WTC11 (cell line): ENCODE measurements at places on chromosomes 4 and X. TPM values are rescaled to one million over a fixed set of nuclear protein-coding genes. Genes with fewer than 3 reads are reported as not detected.

DNA sequence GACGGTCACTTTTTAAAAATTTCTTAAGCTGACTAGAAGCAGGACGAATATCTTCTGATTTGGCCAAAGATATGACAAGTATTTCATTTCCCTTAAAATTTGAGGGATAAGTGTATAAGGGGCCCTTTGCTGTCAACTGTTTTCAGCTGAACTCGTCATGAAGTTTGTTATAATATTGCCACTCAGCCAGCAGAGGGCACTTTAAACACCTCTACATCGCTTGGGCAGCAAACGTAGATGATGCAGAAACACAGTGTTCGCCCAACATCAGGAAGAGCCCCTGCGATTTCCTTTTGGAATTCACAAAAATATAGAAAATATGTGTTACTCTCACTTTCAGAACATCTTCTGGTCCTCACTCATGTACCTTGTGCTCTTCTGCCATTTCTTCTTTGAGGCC lies 435.7 kb upstream of the FMR1 start:
- H3K27ac ChIP-seq: no peak overlapping the region

GRCh38 chr4:182644683-182645050 lies 272.5 kb downstream of the DCTD start:
- no peak for DNase-seq
- no peak overlapping the region for H3K4me3 ChIP-seq
- peaks cover 22% of the 10 kb centered on the region for H3K36me3 ChIP-seq
- H3K4me1 ChIP-seq: peaks cover 2% of the 10 kb centered on the region; the same call in 1 of the 2 replicates

GRCh38 chrX:73799888-73800287 lies 236.9 kb downstream of the CHIC1 start:
- no peaks in the 10 kb centered on the region for H3K4me1 ChIP-seq
- H3K27ac ChIP-seq: no peak overlapping the region
- no peaks in the 10 kb centered on the region; the same call in 1 of the 2 replicates for H3K27me3 ChIP-seq
- H3K4me3 ChIP-seq: no peak overlapping the region

DNA sequence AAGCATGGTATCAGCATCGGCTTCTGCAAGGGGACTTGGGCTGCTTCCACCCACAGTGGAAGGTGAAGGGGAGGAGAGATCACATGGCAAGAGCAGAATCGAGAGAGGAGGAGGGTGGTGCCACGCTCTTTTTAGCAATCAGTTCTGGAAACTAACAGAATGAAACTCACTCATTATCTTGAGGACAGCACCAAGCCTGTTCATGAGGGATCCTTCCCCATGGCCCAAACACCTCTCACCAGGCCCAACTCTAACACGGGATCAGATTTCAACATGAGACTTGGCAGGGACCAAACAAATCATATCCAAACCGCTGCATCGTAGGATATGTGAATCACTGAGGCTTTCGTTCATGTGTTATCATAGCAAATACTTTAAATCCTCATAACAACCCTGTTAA lies 125.5 kb downstream of the GPC3 start:
- no peaks in the 10 kb centered on the region for H3K36me3 ChIP-seq
- H3K4me1 ChIP-seq: peaks cover 11% of the 10 kb centered on the region
- DNase-seq: no peak
- peak overlapping the region; percentile 91; the same call in 1 of the 2 replicates for H3K27ac ChIP-seq

DNA sequence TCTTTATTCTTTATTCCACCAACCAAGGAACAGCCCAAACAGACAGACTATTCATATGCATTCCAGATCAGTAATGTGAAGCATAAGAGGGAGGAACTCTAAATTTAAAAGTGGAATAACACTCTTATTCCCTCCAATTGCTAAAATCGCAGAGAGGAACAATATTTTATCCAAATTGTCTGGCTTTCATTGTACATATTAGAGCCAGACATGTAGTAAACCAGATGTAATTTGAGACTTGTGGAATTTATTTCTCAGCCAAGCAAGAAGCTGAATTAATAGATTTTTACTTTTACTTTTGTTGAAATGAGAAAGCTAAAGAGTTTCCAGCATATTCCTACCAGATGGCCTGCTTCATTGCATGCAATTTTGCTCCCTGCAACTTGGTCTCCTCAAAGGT lies 674.6 kb upstream of the SLIT2 start:
- H3K4me3 ChIP-seq: no peak overlapping the region
- H3K27ac ChIP-seq: no peak overlapping the region
- no peaks in the 10 kb centered on the region for H3K36me3 ChIP-seq
- no peak for DNase-seq
- H3K27me3 ChIP-seq: no peaks in the 10 kb centered on the region; the same call in 1 of the 2 replicates

GRCh38 chr4:87570290-87570805 lies 38.0 kb upstream of the DSPP start:
- H3K27me3 ChIP-seq: no peaks in the 10 kb centered on the region
- no peak for DNase-seq
- H3K27ac ChIP-seq: no peak overlapping the region
- no peak overlapping the region for H3K4me3 ChIP-seq

DNA sequence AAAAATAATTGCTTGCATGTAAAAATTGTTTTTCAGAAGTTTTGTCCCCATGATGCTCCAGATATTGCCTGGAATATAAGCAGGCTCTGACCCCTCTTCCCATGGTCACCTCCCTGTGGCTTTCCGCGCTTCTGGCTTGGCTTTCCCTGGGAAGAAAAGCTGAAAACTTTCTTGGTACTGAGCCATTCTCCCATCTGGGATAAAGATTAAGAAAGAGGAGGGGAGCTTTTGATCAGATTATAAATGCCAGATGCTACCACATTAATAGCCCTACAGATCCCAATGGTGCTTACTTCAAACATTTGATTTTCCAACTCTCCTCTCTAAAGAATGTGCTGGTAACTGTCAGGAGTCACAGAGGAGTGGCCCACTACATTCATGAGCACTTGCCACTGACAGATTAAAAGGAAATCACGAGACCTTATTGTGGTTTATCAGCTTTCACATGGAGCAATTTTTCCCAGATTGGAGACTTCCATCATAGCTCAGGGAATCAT lies 54.4 kb upstream of the GAB1 start:
- DNase-seq: no peak
- H3K27me3 ChIP-seq: no peaks in the 10 kb centered on the region
- H3K27ac ChIP-seq: no peak overlapping the region
- no peaks in the 10 kb centered on the region for H3K36me3 ChIP-seq
- H3K4me3 ChIP-seq: no peak overlapping the region
- peaks cover 18% of the 10 kb centered on the region for H3K4me1 ChIP-seq

DNA sequence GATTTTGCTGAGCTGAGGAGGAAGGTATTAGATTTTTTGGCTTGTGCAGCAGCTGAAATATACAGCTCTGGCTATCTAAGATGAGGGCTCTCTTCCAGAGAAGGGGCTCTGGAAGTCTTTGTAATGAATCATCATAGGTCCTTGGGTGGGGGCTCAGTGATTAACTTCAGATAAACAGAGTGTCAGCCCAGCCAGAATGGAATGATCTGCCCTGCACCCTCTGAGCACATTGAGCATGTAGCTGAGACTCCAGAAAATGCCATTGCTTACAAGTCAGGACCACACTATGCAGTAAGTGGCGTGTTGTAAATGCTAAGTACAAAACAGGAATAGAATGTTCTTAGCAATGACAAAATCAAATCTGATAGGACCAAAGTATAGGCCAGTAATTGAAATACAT lies 836.0 kb downstream of the PDHA2 start:
- DNase-seq: no peak
- H3K4me1 ChIP-seq: no peaks in the 10 kb centered on the region
- peaks cover 4% of the 10 kb centered on the region; the same call in 1 of the 2 replicates for H3K36me3 ChIP-seq

DNA sequence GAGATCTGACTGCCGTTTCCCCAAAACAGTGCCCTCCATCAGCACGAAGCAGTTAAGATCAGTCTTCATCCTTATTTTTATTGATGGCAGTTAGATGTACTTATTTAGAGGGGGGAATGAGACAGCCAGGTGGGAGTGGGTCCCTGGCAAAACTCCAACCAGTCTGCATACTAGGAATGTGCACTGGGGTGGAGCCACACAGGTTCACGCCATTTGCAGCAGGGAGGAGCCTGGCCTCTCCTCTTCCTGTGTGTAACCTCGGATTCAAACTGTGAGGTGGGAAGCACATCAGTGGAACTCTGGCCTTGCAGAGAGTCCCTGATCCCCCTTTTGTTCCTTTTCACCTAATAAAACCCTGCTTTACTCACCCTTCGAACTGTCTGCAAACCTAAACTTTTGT lies 987.7 kb upstream of the GRIA3 start:
- no peak overlapping the region for H3K27ac ChIP-seq
- no peaks in the 10 kb centered on the region; the same call in 1 of the 2 replicates for H3K27me3 ChIP-seq
- peaks cover 13% of the 10 kb centered on the region for H3K4me1 ChIP-seq
- peaks cover 12% of the 10 kb centered on the region for H3K36me3 ChIP-seq
- H3K4me3 ChIP-seq: no peak overlapping the region

- H3K4me3 ChIP-seq: no peak overlapping the region
- no peaks in the 10 kb centered on the region for H3K4me1 ChIP-seq
- H3K36me3 ChIP-seq: no peaks in the 10 kb centered on the region
- no peak overlapping the region for H3K27ac ChIP-seq
- no peaks in the 10 kb centered on the region for H3K27me3 ChIP-seq
Observed at GRCh38 chr4:96317891-96318290, 478.0 kb downstream of the PDHA2 start.

- H3K36me3 ChIP-seq: 0 out of 2 replicates have a peak, but pooled peaks cover 2% of the 10 kb centered on the region
- no peak overlapping the region; the same call in 1 of the 2 replicates for H3K27ac ChIP-seq
- H3K27me3 ChIP-seq: no peaks in the 10 kb centered on the region
- no peak for DNase-seq
- peak overlapping the region; percentile 2; the same call in 1 of the 2 replicates for H3K4me3 ChIP-seq
Observed at GRCh38 chr4:181688432-181688831, 554.8 kb upstream of the TENM3 start.

GRCh38 chr4:169047956-169048355 lies 37.9 kb upstream of the CBR4 start:
- no peak overlapping the region for H3K27ac ChIP-seq
- peaks cover 20% of the 10 kb centered on the region for H3K4me1 ChIP-seq
- no peak overlapping the region for H3K4me3 ChIP-seq
- DNase-seq: no peak
- no peaks in the 10 kb centered on the region for H3K27me3 ChIP-seq

GRCh38 chr4:133839326-133839725 lies 362.3 kb downstream of the PABPC4L start:
- no peaks in the 10 kb centered on the region for H3K4me1 ChIP-seq
- H3K27ac ChIP-seq: no peak overlapping the region

DNA sequence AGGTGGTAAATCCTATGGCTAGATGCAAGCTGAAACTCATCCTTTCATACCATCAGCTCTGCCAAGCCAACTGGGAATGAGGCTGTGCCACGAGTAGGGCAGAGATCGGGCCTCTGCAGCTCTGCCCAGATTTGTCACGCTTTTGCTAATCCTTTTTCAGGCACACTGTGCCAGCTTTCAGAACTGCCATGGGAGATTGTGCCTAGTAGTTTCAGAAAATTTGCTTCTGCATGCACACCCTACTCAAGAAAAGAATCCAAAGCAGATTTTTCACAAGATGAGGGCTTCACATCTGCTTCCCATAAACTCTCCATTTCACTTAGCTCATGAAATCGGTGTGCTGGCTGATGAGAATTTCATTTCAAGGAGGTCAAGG lies 3.3 kb upstream of the ADH7 start:
- no peaks in the 10 kb centered on the region for H3K36me3 ChIP-seq
- no peak for DNase-seq
- H3K27ac ChIP-seq: no peak overlapping the region
- no peaks in the 10 kb centered on the region for H3K27me3 ChIP-seq
- H3K4me3 ChIP-seq: no peak overlapping the region

- no peak overlapping the region for H3K4me3 ChIP-seq
- peaks cover 60% of the 10 kb centered on the region for H3K4me1 ChIP-seq
- no peaks in the 10 kb centered on the region for H3K36me3 ChIP-seq
- DNase-seq: peak; percentile 21
Observed at GRCh38 chr4:159227984-159228383, 125.1 kb downstream of the RAPGEF2 start.

- no peak for DNase-seq
- H3K36me3 ChIP-seq: peaks cover 34% of the 10 kb centered on the region
- no peaks in the 10 kb centered on the region for H3K4me1 ChIP-seq
- no peaks in the 10 kb centered on the region; the same call in 1 of the 2 replicates for H3K27me3 ChIP-seq
- H3K27ac ChIP-seq: no peak within 1 kb of the TSS
Observed at GRCh38 chr4:164753873-164754488, at the start of gene SMIM31. Gene SMIM31 (plus strand): TSS chr4:164754131. CDS start chr4:164770444, 16,313 bp downstream.

- peaks cover 41% of the 10 kb centered on the region for H3K4me1 ChIP-seq
- no peak for DNase-seq
- H3K4me3 ChIP-seq: no peak overlapping the region
- H3K27me3 ChIP-seq: no peaks in the 10 kb centered on the region
- H3K27ac ChIP-seq: no peak overlapping the region
Observed at GRCh38 chrX:110012818-110013485, 10.0 kb downstream of the TMEM164 start.

DNA sequence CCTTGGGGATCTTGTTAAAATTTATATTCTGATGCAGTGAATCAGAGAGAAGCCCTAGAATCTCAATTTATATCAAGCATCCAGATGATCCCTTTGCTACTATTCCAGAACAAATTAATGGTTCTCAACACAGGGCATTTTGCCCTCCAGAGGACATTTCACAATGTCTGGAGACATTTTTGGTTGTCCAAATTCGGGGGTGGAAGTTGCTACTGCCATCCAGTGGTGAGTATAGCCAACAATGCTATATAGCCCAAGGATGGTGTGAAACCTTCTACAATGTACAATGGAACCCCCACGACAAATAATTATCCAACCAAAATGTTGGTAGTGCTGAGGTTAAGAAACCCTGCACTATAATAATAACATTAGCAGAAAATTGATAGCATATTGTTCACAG lies 2440.0 kb downstream of the PCDH7 start:
- no peaks in the 10 kb centered on the region for H3K27me3 ChIP-seq
- H3K4me3 ChIP-seq: no peak overlapping the region
- H3K36me3 ChIP-seq: peaks cover 4% of the 10 kb centered on the region; the same call in 1 of the 2 replicates
- no peak overlapping the region for H3K27ac ChIP-seq
- DNase-seq: peak; percentile 11
- H3K4me1 ChIP-seq: peaks cover 5% of the 10 kb centered on the region; the same call in 1 of the 2 replicates

- H3K27ac ChIP-seq: no peak overlapping the region
- no peaks in the 10 kb centered on the region for H3K36me3 ChIP-seq
- H3K4me1 ChIP-seq: no peaks in the 10 kb centered on the region
- no peak for DNase-seq
Observed at GRCh38 chr4:140157341-140157740, 3.4 kb upstream of the MAML3 start.

GRCh38 chr4:143344041-143344440 lies 7.4 kb downstream of the GAB1 start:
- DNase-seq: no peak
- H3K4me1 ChIP-seq: peaks cover 49% of the 10 kb centered on the region
- H3K4me3 ChIP-seq: no peak overlapping the region
- no peaks in the 10 kb centered on the region for H3K36me3 ChIP-seq
- no peaks in the 10 kb centered on the region for H3K27me3 ChIP-seq

- H3K36me3 ChIP-seq: no peaks in the 10 kb centered on the region; the same call in 1 of the 2 replicates
- H3K27ac ChIP-seq: no peak overlapping the region
- H3K27me3 ChIP-seq: peaks cover 8% of the 10 kb centered on the region
- H3K4me3 ChIP-seq: no peak overlapping the region
Observed at GRCh38 chrX:39212456-39212855, 411.2 kb downstream of the MID1IP1 start.

GRCh38 chr4:68466185-68466584 lies 18.9 kb downstream of the TMPRSS11E start:
- H3K27ac ChIP-seq: no peak overlapping the region
- no peak for DNase-seq
- no peaks in the 10 kb centered on the region for H3K27me3 ChIP-seq

Gene TLL1
- total RNA-seq: 0.46 to 0.98 TPM (median 0.63 TPM) in 3 replicates

Gene BRS3
- not detected in 3 replicates for total RNA-seq

Gene FAM47E
- 1.4 to 1.6 TPM (median 1.6 TPM) in 3 replicates for total RNA-seq

Gene TLR3
- total RNA-seq: 1.4 to 1.8 TPM (median 1.5 TPM) in 3 replicates

Gene AR
- 8.5 to 10.3 TPM (median 9.5 TPM) in 3 replicates for total RNA-seq

Gene SLC9B1
- total RNA-seq: 0.34 to 1.4 TPM (median 0.59 TPM) in 3 replicates

Gene CT55
- total RNA-seq: 0.24 TPM in 1 of 3 replicates, not detected in the others

Gene GPC3
- 32.4 to 34.7 TPM (median 32.5 TPM) in 3 replicates for total RNA-seq

Gene CHRDL1
- 11.1 to 11.5 TPM (median 11.5 TPM) in 3 replicates for total RNA-seq

Gene GABRB1
- total RNA-seq: 0.46 to 0.69 TPM (median 0.66 TPM) in 3 replicates

Gene YY2
- 0.78 to 1.4 TPM (median 0.82 TPM) in 3 replicates for total RNA-seq
